ENCODE measurements at places on chromosomes 6 and 20. TPM values are rescaled to one million over a fixed set of nuclear protein-coding genes. Genes with fewer than 3 reads are reported as not detected.

DNA sequence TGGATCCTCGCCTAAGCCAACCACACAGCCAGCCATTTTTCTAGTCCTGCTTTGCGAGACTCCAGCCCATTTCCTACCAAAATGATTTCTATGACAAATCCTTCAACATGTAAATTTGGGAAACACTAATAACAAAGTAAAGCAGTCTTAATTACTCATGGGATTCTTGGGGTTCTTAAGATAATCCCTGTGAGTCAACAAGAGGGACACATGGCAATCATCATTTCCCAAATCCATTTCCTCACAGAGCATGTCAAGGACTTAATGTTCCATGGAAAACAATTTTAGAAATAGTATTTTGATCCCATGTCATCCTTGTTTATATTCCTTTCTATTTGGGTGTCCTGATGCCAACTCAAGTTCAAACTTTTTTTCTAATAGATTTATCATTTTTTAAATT is 322.7 kb upstream of the NOX3 start:
- no peak overlapping the region for H3K4me3 ChIP-seq
- no peaks in the 10 kb centered on the region for H3K36me3 ChIP-seq
- H3K27ac ChIP-seq = no peak overlapping the region
- DNase-seq = no peak
- H3K27me3 ChIP-seq = no peaks in the 10 kb centered on the region

Gene PTPRA
- 50.5 TPM for total RNA-seq

DNA sequence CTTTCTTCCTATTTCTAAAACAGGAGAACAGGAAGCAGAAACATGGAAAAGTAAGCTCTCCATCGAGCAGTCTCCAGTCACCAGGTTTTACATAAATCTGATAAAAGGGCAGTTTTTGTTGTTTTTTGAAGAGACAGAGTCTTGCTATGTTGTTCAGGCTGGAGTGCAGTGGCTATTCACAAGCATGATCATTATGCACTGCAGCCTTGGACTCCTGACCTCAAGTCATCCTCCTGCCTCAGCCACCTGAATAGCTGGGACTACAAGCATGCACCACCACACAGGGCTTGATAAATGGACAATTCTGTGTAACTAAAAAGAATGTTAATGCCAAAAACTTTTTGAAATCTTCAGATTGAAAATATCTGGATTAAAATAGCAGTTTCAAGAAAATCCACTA is 23.8 kb downstream of the SAMHD1 start:
- H3K27me3 ChIP-seq = no peaks in the 10 kb centered on the region
- DNase-seq = no peak
- H3K4me1 ChIP-seq = no peaks in the 10 kb centered on the region
- no peak overlapping the region for H3K4me3 ChIP-seq
- no peak overlapping the region for H3K27ac ChIP-seq
- H3K36me3 ChIP-seq = peaks cover 6% of the 10 kb centered on the region

Gene SRC
- total RNA-seq = 70.3 TPM

- H3K4me3 ChIP-seq = no peak overlapping the region
- H3K4me1 ChIP-seq = peaks cover 5% of the 10 kb centered on the region
- no peaks in the 10 kb centered on the region for H3K36me3 ChIP-seq
- H3K27me3 ChIP-seq = peaks cover 24% of the 10 kb centered on the region
- DNase-seq = no peak
Observed at GRCh38 chr20:61052195-61052750, 199.8 kb upstream of the CDH4 start.

DNA sequence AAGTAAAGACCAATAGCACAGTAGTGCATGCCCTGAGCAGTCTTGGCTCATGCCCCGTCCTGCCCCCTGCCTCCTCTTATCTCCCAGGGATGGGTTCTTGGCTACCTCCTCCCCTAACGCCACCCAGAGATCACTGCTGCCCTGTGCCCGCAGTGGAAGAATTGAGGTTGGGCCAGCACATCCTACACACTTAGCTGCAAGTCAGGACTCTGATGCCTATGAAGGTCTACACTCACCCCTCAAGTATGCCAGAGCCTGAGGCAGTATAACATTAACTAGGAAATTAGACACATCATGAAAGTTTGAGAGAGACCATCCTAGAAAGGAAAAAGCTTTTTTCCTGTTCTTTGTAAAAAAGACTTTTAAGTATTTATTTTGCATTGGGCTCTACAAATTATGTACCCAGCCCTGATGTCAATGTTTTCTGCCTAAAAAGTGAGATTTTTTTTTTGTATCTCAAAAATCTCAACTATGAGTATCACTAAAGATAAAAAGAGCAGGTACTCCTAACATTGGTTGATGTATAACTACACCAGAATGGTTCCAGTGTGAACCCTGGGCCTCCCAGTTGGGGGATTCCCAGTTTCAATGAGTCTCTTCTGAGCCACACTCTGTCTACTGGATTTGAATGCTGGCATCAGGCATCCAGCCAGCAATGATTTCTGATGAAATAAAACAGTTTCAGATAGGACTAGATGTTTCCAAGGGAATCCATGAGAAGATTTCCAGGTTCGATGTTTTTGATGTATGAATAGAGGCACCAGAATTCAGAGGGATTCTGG is 115.4 kb downstream of the ISM1 start:
- no peak for DNase-seq
- no peak overlapping the region for H3K27ac ChIP-seq
- H3K27me3 ChIP-seq = no peaks in the 10 kb centered on the region
- H3K4me3 ChIP-seq = no peak overlapping the region
- no peaks in the 10 kb centered on the region for H3K36me3 ChIP-seq

DNA sequence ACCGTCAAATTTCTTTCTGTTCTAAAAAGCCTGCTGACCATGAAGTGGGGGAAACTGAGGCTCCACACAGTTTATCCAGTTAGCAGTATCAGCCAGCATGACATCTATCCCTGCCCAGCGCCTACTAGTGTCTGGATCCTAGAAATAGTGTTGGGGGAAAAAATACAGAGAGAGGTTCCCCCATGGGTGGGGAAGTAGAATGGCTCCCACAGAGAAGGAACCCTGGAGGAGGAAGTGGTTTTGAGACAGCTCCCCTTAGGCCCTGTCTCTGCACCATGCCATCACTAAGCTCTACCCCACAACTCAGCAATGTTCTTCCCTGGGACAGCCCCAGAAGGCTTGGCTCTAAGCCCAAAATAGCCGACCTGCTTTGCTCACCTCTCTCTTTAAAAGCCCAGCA is 153.4 kb downstream of the MBOAT1 start:
- no peak overlapping the region for H3K4me3 ChIP-seq
- H3K4me1 ChIP-seq = peaks cover 19% of the 10 kb centered on the region
- H3K27ac ChIP-seq = no peak overlapping the region
- DNase-seq = no peak
- peaks cover 6% of the 10 kb centered on the region for H3K27me3 ChIP-seq

DNA sequence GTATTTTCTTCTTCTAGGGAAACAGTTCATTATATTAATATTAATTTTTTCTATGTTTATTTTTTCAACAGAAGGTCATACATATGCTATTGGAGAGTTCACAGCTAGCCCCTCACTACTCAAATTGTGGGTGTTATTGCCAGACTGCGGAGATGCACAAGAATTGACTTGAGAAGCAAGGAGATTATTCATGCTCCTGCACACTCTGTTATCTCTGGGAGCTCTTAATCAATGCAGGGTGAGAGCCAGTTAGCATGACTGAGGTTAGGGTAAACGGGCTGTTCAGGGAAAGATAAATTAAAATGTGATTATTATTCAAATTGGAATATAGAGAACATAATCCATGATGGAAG is 48.9 kb upstream of the DEFB112 start:
- H3K4me3 ChIP-seq = no peak overlapping the region
- H3K36me3 ChIP-seq = no peaks in the 10 kb centered on the region

DNA sequence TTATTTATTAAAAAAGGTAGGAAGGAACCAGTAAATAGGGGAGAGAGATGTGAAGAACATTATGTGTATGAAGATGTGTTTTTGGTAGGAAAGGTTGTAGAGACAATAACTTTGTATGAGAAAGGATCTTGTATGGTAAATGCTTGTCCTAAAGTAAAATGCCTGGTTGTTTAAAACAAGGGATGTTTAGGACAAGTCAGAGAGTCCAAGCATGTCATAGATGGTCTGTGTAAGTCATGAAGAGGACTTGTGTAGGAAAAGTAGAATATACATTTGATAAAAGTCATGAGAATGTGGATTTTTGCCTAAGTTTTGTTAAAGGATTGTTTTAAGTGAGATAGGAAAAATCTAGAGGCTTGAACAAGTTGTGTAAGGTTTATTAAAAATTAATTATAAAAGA is 325.1 kb downstream of the CDH26 start:
- no peak overlapping the region for H3K27ac ChIP-seq
- peaks cover 3% of the 10 kb centered on the region for H3K27me3 ChIP-seq
- no peaks in the 10 kb centered on the region for H3K36me3 ChIP-seq
- DNase-seq = no peak
- no peaks in the 10 kb centered on the region for H3K4me1 ChIP-seq

GRCh38 chr20:40499391-40499790 is 189.6 kb downstream of the MAFB start:
- H3K36me3 ChIP-seq = no peaks in the 10 kb centered on the region
- no peak for DNase-seq
- no peak overlapping the region for H3K27ac ChIP-seq
- no peak overlapping the region for H3K4me3 ChIP-seq

GRCh38 chr20:199996-200395 is 10.5 kb upstream of the DEFB128 start:
- peaks cover 60% of the 10 kb centered on the region for H3K27me3 ChIP-seq
- H3K27ac ChIP-seq = no peak overlapping the region
- no peak for DNase-seq
- no peaks in the 10 kb centered on the region for H3K4me1 ChIP-seq
- H3K4me3 ChIP-seq = no peak overlapping the region

GRCh38 chr6:125947615-125948014 is 9.0 kb upstream of the HINT3 start:
- peaks cover 12% of the 10 kb centered on the region for H3K4me1 ChIP-seq
- no peak overlapping the region for H3K27ac ChIP-seq
- H3K4me3 ChIP-seq = no peak overlapping the region
- DNase-seq = no peak
- H3K36me3 ChIP-seq = no peaks in the 10 kb centered on the region
- peaks cover 2% of the 10 kb centered on the region for H3K27me3 ChIP-seq

DNA sequence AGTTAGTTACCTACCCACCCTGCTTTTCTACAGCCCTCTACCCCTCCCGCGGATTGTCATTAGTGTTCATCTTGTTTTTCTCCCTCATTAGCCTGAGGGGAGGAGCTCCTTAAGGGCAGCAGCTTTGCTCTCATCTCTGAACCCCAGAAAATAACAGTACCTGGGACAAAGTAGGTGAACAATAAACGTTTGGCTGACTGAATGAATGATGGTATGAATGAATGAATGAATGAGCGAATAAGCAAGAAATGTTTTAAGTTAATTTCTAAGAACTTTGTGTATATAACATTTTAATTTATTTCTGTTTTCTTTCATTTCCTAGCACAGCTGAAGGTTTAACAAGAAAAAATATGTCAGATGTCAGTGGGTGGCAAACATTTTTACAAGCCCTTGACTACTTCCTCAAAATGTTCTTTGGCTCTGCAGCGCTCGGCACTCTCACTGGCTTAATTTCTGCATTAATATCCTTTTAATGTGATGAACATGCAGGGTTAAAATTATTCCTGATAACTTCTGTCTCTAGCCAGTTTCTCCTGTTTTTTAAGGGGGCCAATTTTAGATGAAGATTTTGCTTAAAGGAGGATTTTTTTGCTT is 50.1 kb downstream of the SLC9A8 start:
- H3K27ac ChIP-seq = no peak overlapping the region
- H3K4me1 ChIP-seq = peaks cover 30% of the 10 kb centered on the region
- no peak for DNase-seq

Gene PMEPA1
- 8.8 TPM for total RNA-seq

Gene EPPIN
- total RNA-seq = 0.24 TPM

DNA sequence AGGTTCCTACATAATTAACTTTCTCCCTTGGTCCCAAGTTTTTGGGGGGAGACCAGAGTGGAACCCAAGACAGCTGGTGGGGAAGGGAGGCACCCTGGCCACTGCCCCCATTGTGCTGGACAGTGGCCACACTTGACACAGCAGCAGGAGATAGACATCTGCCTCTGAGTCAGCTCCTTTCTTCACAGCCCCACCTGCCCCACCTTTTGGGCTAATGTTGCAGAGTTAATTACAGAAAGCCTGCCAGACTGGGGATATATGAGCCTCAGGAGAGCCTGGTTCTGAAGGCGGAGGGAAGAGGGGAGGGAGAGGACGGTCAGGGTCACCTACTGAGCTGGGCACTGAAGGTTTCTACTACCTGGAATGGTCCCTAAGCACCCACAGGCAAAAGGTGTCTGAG is 50.6 kb downstream of the MAFB start:
- peaks cover 3% of the 10 kb centered on the region for H3K4me1 ChIP-seq
- H3K4me3 ChIP-seq = no peak overlapping the region
- H3K27ac ChIP-seq = no peak overlapping the region
- H3K27me3 ChIP-seq = peaks cover 6% of the 10 kb centered on the region
- DNase-seq = peak; percentile 36
- no peaks in the 10 kb centered on the region for H3K36me3 ChIP-seq

Gene SOX18
- total RNA-seq = 0.72 TPM

DNA sequence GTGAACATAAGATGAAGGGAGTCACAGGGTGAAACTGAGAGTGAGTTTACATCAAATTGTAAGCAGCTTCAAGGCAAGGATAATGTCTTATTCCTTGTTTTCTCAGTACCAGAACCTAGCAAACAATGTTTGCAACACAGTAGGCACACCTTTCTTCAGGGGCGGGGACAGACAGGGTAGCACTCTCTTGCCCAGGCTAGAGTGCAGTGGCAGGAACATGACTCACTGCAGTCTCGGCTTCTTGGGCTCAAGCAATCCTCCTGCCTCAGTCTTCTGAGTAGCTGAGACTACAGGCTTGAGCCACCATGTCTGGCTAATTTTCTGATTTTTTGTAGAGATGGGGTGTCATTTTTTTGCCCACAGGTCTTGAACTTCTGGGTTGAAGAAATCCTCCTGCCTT is 299.8 kb downstream of the CD83 start:
- H3K4me3 ChIP-seq = no peak overlapping the region
- H3K27ac ChIP-seq = no peak overlapping the region
- no peaks in the 10 kb centered on the region for H3K27me3 ChIP-seq
- H3K36me3 ChIP-seq = no peaks in the 10 kb centered on the region
- DNase-seq = no peak

Gene TP53INP2
- 60.7 TPM for total RNA-seq

Gene TSHZ2
- total RNA-seq = 45.5 TPM

Gene BYSL
- total RNA-seq = 36.5 TPM

GRCh38 chr6:57068061-57068460 is 21.6 kb downstream of the KIAA1586 start:
- H3K36me3 ChIP-seq = peaks cover 7% of the 10 kb centered on the region
- no peak overlapping the region for H3K4me3 ChIP-seq
- H3K27ac ChIP-seq = no peak overlapping the region
- H3K4me1 ChIP-seq = no peaks in the 10 kb centered on the region
- DNase-seq = no peak

Gene PLA2G7
- 1.2 TPM for total RNA-seq

DNA sequence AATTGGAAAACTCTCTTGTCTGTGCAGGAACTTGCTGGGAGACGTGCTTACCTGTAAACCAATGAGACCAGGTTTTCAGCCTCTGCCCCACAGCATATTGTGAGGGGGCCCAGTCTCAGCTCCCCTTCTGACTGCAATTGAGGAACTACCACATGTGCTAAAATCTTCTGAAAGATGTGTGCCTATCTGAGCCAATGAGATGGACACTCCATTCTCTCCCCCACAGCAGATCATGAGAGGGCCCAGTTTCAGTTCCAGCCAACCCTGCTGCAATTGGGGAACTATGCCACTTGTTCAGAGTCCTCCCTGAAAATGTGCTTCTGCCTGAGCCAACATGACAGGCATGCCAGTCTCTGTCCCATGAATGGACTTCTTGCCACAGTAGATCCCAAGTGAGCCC is 20.9 kb upstream of the PI3 start:
- DNase-seq = no peak
- no peak overlapping the region for H3K4me3 ChIP-seq
- peaks cover 49% of the 10 kb centered on the region for H3K27me3 ChIP-seq
- no peak overlapping the region for H3K27ac ChIP-seq
- H3K36me3 ChIP-seq = no peaks in the 10 kb centered on the region
